ENCODE measurements at places on chromosomes 2 and 18.
A peak's percentile ranks its signal among the peaks of the same experiment; 100 is the strongest.

DNA sequence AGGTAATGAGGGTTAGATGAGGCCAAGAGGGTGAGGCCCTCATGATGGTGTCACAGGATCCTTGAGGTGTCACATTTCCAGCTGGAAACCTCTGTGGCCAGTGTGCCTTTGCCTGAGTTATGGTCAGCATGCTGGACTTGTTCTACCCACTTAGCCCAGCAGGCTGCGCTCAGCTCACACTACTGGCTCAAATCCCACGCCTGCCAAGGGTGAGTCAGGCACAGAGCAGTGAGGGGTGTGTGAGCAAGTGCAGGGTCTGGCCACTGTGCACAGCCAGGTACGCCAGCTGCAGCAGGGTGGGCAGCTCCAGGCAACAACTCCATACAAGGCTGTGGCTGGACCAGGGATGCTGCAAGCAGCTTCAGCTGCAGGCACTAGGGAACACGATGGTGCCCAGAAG is 616.6 kb upstream of the FSHR start:
- DNase-seq: peak; percentile 14

DNA sequence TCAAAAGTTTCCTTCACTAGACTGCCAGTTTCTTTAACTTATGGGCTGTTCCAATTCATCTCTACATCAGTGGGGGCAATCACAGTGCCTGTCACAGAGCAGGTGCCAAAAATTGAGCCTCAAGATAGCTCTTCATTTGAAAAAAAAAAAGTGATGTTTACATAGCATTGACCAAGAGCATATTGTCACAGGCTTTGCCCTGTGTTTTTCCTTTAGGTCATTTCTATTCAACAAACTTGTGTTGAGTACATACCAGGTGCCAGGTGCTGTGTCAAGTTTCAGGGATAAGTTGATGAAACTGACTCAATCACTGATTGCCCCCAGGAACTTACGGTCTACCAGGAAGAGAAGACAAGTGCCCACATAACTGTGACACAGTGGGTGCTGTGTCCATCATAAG is 22.2 kb upstream of the NT5C1B start:
- DNase-seq: no peak

GRCh38 chr2:225090746-225091145 is 48.5 kb upstream of the DOCK10 start:
- DNase-seq: peak; percentile 51

DNA sequence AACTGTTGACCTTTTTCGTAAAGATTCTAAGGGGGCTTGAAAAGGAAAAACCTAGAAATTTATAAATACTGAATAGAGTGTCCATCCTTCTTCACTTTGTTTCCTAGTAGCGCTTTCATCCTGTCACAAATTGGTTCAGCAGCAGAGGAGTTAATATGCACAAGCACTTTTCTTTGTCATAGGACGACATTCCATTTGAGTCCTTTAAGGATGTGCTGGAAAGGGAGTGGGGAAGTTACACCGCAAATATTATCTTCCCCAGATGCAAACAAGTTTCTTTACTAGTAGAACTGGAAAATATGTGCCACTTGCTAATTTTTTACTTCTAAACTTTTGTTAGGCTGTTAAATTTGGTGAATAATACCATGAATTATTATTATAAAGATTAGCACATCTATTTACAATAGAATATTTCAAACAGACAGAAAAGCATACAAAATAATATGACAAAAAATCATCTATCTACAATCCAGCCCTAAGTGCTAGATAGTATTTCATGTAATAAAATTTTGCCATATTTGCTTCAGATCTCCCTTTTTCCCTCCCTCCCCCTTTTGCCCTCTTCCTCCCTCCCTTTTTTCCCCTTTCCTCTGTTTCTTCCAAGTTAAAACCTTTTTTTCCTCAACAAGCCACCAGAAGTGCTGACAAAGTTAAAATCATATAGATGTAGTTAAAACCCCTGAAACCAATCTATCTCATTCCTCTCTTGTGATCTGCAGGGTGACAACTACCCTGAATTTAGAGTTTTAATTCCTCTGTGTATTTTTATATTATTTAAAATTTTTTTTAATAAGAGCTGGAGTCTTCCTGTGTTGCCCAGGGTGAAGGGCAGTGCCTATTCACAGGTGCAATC is 50.5 kb upstream of the MAP4K3 start:
- peak; percentile 75 for DNase-seq

DNA sequence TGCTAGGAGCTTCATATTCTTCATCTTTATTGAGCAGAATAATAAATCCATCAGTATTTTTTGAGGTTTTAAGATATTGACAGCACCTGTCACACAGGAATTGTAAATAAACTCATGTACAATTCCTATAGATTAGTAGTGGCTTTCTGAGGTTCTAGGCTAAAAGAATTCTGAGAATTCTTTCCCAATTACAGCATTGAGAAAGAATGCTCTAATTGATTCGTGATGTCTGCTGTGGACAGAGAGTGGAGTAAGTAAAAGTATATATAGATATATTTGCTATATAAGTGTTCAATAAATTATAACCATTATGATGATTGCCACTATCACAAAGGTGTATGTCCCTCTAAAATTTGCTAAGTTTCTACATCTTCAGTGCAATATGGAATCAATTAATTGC is 186.5 kb upstream of the NRP2 start:
- peak; percentile 46 for DNase-seq

DNA sequence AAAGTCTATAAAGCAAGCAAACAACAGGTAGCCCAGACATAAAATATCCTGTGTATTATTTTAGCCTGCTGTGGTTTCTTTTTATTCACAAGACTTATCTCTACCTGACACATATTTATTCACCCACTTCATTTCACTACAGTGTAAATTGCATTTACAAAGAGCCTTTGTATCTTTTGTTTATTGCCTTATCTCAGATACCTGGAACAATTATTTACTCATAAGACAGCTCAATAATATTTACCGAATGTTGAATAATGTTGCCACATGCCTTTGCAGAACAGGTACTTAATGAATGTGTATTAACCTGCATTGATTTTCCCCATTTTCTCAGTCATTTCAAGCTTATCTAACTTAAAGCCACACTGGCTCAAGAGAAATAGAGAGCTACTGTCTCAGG is 603.6 kb downstream of the FBXO15 start:
- DNase-seq: no peak

DNA sequence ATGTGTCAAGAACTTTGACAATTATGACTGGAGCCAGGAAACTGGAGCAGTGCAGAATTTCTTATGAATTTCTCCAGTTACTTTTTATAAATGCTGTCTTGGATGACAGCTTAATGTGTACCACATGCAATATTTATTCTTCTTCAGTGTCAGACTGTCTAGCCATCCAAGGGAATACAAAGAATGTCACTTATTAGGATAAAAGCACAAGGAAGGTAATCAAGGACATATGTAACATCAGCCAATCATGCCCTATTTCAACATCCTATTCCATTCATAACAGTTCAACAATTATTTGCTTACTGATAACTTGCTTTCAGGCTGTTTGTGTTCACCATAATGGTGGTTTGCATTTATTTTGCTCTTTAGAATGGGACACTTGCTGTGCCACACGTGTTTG is 139.8 kb downstream of the OLA1 start:
- DNase-seq: no peak

GRCh38 chr2:216341121-216341520 is 31.2 kb downstream of the MARCHF4 start:
- peak; percentile 41 for DNase-seq

DNA sequence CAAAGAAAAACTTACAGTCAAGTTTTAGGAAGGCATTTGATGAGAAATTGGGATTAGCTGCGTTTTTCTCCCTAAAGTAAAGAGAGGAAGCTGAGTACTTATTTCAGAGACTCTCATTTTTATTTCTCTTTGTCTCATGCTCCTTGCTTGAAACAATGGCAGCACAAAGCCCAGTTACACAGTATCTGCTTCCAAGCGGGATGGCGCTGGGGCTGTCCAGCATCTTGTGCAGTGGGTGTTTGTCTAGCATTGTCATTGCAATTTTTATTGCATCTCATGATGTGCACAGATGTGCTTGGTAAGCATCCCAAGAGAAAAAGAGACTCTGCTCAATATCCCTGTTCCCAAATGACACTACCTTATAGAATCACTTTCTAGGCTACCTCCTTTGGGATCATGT is 102.8 kb upstream of the ZNF521 start:
- DNase-seq: no peak

DNA sequence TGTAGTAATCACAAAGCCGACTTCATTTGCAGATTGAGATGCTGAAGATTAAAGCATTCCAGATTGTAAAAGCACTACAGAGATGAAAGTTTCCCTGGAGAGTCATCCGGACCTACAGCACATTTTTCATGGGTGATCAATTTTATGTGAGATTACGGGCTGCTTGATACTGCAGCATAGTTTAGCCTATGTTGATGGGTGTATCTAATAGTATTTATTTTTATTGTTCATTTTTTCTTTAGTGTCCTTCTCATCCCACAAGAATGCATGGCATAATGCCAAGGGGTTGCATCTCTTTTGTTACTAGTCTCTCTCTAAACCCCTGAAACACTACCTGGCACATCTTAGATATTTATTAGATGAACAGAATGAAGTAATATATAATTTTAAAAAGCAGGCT is 240.4 kb downstream of the MBD2 start:
- DNase-seq: peak; percentile 60

All from EH (cell line).